HFFc6 (cell line): ENCODE measurements at places on chromosomes 2 and 18. TPM values are rescaled to one million over a fixed set of nuclear protein-coding genes. Genes with fewer than 3 reads are reported as not detected.

DNA sequence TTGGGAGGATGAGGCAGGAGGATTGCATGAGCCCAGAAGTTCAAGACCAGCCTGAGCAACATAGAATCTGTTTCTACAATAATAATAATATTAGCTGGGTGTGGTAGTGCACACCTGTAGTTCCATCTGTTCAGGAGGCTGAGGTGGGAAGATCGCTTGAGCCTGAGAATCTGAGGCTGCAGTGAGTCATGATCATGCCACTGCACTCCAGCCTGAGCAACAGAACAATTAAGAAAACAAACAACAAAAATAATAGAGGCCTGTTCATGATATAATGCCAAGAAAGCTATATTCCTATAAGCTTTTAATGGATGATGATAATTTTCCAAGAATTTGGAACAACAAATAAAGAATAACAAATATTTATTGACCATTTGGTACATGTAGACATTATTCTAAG is 6.9 kb upstream of the CCBE1 start:
- H3K27ac ChIP-seq: no peak overlapping the region; the same call in 1 of the 2 replicates
- peaks cover 2% of the 10 kb centered on the region; the same call in 1 of the 2 replicates for H3K27me3 ChIP-seq
- no peak overlapping the region for H3K4me3 ChIP-seq
- H3K4me1 ChIP-seq: peaks cover 77% of the 10 kb centered on the region
- peak; percentile 61 for DNase-seq

GRCh38 chr2:230268606-230269243 is 43.2 kb downstream of the SP140 start:
- no peak overlapping the region for H3K27ac ChIP-seq
- H3K27me3 ChIP-seq: peaks cover 13% of the 10 kb centered on the region
- no peaks in the 10 kb centered on the region for H3K36me3 ChIP-seq
- no peak for DNase-seq
- peaks cover 6% of the 10 kb centered on the region; the same call in 1 of the 2 replicates for H3K4me1 ChIP-seq

KCNK3 gene
- not detected in 3 replicates for total RNA-seq

DNA sequence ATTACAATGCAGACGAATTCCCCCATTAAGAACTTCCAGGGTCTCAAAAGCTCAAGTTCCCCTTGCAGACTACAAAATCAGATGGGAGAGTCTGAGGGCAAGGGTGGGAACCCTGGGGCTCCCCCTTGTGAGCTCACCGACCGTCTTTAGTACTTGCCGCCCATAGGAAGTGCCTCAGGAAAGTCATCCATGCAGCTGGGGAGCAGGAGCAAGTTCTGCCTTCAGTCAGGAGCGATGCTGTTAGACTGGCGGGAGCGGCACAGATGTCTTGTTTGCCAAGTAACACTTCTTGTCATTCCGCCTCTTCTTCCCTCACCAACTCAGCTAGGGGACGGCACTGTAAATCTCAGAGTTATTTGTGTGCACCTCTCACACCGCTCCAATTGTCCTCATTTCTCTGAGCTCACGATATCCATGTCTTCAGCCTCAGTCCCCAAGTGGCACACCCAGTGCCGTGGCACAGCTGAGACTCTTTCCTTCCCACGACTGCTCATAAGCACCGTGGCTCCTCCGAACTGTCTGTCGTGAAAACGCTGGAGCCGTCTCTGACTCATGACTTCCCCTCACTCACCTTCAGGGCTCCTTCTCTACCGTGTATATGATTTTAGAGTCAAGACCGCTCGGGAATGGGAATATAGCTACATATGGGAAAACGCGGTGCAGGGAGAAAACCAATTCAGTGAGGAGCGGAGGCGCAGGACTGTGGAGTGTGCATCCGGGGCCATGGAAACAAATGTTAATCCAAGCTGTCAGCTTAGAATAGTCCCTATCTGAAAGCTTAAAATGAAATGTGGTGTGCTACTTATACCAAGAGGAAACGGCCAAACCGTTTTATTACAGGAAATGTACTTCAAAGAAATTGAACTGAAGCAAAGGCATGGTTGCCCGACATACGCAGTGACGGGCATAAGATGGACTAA is 34.0 kb downstream of the UXS1 start:
- H3K27me3 ChIP-seq: peaks cover 2% of the 10 kb centered on the region
- DNase-seq: no peak
- H3K4me1 ChIP-seq: peaks cover 22% of the 10 kb centered on the region
- H3K4me3 ChIP-seq: no peak overlapping the region
- peaks cover 12% of the 10 kb centered on the region for H3K36me3 ChIP-seq

DNA sequence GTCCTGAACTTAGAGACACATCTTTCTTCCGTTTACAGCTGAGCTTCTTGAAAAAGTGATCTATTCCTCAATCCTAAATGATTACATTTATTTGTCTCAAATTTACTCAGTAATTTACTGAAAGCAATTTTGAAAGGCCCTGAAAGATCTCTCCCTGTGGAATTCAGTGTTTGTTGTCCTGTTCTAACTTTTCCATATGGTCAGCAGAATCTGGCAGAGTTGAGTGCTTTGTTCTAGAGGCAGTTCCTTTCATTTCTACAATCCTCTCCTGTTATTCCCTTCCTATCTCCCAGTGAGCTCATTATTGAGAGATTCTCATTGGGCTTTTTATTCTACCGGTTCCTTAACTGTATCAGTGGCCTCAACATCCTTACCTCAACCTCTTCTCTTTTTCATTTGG is 36.5 kb upstream of the REG3G start:
- H3K27ac ChIP-seq: no peak overlapping the region
- no peaks in the 10 kb centered on the region; the same call in none of the 2 replicates for H3K27me3 ChIP-seq
- peaks cover 4% of the 10 kb centered on the region; the same call in 1 of the 2 replicates for H3K36me3 ChIP-seq
- DNase-seq: no peak

LYPD6B gene
- total RNA-seq: 19.9 to 91.5 TPM (median 72.6 TPM) in 3 replicates

DNA sequence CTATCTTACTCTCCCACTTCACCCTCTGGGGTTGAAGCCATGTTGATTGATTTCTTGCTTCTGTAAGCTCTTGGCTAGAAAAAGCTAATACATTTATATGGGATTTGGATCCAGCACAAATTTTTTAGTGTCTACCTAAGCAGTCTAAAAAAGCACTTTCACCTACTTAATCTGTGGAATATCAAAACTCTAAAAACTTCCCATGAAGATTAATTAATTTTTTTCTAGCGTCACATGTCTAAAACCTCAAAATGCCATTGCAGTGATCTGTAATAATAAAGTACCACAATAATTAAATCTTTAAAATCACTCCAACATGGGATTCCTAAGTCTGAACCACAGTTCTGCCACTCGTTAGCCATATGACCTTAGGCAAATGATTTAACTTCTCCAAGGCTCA is 180.1 kb downstream of the EN1 start:
- H3K4me3 ChIP-seq: peak overlapping the region; percentile 83
- peaks cover 3% of the 10 kb centered on the region; the same call in 1 of the 2 replicates for H3K36me3 ChIP-seq
- peak; percentile 54 for DNase-seq
- peak overlapping the region; percentile 100 for H3K27ac ChIP-seq

MAP3K19 gene
- not detected in 3 replicates for total RNA-seq
